SK-N-DZ (cell line): ENCODE measurements at places on chromosomes 1 and 21.

DNA sequence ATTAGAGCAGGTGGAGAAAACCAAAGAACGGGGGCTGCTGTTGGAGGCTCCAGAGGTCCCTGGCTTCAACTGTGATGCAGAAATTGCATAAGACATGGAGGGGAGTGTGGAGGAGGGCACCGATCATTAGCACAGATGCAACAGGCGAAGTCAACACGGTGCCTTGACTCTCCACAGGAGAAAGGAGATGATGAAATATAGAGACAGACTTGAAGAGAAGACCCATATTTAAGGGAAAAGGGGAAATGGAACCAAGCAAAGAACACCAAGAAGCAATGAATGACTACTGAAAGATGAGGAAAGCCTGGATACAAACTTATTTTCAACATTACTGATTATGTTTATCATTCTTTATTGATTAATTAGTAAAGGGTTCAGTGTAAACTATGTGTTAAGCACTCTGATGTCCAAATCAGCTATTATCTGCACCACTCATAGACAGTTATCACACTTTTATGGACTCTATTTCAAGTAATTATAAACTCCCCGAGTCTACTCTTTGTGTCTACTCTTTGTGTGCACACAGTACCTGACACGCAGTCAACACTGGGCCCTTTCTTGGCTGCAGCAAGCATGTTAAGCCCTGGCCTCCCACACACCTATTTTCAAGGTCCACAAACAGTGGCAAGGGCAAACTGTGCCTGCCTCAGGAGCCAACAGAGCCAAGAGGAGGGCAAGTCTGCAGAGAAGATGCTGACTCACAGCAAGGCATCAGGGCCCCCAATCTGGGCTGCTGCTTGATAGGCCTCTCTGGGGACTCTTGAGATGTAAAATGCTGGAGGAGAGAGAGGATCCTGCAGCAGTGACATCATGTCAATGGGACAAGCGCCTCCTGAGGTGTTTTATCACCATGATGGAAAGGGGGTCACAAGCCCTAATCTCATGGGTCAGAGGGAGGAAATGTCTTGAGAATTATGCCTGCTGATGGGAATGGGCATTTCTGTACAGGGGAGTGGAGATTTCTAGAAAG is 17.6 kb downstream of the PCNX2 start:
- DNase-seq: no peak

DNA sequence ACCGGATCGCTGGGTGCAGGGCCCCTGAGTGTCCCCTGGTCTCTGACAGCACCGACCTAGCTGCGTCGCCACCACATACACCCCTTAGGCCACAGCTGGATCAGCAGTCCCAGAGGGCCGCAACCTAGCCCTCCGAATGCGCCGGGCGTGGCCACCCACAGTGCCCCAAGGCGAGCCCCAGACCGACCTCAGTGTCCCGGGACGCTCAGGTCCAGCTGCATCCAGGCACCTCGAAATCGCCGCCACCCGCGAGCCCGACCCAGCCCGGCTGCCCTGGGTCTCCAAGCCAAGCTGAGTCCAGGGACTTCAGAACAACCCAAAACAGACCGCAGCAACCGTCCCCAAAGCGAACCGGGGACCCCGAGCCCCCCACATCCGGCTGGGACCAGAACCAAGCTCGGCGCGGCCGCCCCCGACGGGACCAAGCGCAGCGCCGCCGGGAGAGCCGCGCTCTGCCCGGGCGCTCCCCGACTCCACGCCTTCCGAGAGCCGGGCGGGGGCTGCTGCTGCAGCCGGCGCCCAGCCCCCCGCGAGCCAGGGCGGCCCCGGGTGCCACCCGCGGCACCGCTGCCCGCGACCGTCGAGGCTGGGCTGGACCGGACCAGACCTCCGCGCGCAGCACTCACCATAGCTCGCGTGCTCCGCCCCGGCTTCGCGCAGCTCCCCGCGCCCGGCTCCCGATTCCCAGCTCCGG is 54.6 kb upstream of the ECE1 start:
- DNase-seq: no peak

DNA sequence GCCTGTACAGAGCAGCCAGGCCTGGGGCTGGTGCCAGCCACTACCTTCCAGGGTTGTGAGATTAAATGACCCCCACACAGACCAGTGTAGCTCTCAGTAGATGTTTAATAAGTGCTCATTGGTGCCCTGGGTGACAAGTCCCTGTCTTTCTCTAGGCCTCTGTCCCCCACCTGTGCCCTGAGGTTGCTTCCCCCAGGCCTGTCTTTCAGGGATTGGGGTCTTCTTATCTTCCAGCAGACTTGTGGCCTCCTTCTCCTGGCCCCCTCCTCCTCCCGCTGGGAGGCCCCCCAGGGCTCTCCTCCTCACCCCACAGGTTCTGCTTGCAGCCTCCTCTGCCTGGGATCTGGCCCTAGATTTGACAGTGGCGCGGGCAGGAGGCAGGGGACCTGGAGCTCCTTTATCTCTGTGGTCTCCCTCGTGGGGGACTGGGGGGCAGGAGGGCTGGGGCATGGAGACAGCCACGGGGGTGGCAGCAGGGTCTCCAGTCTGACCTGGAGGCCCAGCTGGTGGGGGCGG is 40.3 kb downstream of the EPHA2 start:
- no peak for DNase-seq

GRCh38 chr1:200917291-200917817 is 22.7 kb downstream of the INAVA start:
- DNase-seq: no peak

GRCh38 chr1:56436912-56437417 is 142.4 kb downstream of the PLPP3 start:
- no peak for DNase-seq

- no peak for DNase-seq
Observed at GRCh38 chr1:36523850-36524249, 41.1 kb upstream of the CSF3R start.

GRCh38 chr1:37477198-37477931 is 3.0 kb downstream of the ZC3H12A start:
- DNase-seq: no peak

GRCh38 chr1:180505732-180506335 is 3.5 kb upstream of the ACBD6 start:
- no peak for DNase-seq

GRCh38 chr1:197356723-197357533 is 88.9 kb downstream of the CRB1 start:
- peak; percentile 62 for DNase-seq

- no peak for DNase-seq
Observed at GRCh38 chr1:162158624-162159271, 89.3 kb downstream of the NOS1AP start.

DNA sequence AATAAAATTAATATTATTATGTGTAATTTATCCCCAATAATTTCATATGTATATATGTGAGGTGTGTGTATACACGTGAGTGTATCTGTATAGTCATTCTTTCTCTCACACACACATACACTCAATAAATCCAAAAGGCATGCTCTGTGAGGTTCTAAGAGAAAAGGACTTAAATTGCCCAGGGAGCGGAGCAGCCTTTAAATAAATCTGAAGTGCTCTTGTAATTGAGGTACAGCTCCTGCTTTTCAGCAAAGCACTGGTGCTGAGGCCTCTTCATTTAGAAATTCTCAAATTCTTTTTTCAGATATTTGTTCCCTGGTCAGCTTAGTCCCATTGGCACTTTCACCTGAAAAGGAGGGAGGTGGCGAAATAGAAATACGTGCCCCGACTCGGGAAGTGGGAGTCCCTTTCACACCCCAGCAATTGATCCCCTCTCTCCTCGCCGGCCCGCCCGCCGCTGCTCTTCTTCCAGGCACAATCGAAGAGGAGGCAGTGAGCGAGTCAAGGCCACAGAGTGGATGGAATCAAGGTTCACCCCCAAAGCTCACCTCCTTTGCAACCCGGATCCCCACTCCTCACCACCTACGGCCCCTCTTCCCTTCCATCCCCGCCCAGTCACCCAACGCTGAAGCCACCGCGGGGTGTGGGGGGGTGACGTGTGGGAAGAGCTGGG is 944 bp downstream of the PLPPR5 start:
- DNase-seq: peak; percentile 15

GRCh38 chr1:84972377-84972987 is 24.4 kb downstream of the MCOLN2 start:
- DNase-seq: no peak

DNA sequence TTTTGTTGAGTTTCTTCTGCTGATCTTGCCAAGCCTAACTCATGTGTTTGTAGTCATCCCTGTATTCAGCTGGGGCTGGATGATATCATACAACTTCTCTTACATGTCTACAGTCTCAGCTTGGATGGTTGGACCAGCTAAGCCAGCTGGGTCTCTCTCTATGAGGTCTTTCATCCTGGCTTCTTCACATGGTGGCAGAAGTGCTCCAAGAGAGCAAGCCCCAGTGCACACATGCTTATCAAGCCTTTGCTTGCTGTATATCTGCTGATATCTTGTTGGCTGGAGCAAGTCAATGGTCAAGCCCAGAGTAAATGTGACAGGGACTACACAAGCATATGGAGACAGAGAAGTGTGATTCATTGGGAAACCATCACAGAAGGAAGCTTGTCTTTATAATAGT is 29.2 kb upstream of the SLC44A5 start:
- peak; percentile 8 for DNase-seq

- DNase-seq: no peak
Observed at GRCh38 chr1:54132495-54132894, 20.3 kb downstream of the CDCP2 start.

GRCh38 chr1:240739139-240739538 is 127.2 kb upstream of the GREM2 start:
- no peak for DNase-seq
